ENCODE measurements at places on chromosomes 7 and 10.

- peak; percentile 15 for DNase-seq
Observed at GRCh38 chr7:38630720-38631673, at the start of gene AMPH. TSS of gene AMPH (minus strand) at chr7:38631373. CDS start at chr7:38631351, 22 bp downstream.

DNA sequence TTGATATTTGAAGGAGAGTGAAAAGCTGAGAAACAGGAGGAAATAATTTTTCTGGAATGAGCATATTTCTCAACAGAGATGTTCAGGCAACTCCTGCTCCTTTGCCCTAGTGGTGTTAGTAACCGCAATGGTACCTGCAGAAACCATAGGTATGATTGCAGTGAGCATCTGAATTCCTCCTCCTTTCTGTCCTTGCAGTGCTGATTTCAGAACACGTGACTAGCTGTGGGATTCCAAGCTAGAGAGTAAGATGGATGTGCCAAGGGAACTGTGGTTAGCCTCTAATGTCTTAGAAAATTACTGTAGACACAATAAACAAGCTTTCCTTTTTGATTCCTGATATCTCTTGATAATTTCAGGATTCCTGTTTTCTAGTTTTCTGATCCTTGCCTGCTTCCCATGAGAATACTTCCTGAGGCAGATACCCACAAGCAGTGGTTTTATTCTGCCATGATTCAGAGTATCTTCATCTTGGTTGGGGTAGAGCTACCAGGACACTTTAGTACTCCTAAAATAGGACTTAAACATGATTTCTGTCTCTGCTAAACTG is 27.5 kb downstream of the LRGUK start:
- no peak for DNase-seq

- no peak for DNase-seq
Observed at GRCh38 chr7:49597805-49598204, 175.6 kb upstream of the VWC2 start.

GRCh38 chr7:16411391-16411790 is 9.9 kb downstream of the CRPPA start:
- no peak for DNase-seq

GRCh38 chr10:22849077-22849805 is 78.6 kb upstream of the ARMC3 start:
- no peak for DNase-seq

DNA sequence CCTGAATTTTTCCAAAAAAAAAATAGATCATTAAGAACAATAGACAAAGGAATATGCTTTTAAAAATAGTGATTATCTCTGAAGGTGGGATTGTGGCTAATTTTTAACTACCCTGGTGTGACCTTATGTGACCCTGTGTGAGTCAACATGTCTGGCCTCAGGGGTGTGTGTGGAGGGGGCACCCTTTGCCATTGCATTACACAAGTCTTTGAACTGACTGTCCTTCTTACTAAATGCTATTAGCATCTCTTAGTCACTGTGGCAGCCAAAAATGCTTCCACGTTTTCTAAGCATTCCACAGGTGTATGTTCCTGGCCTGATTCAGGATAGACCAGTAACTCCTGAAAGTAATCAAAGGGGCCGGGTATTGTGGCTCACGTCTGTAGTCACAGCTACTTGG is 175.4 kb downstream of the MGMT start:
- no peak for DNase-seq

DNA sequence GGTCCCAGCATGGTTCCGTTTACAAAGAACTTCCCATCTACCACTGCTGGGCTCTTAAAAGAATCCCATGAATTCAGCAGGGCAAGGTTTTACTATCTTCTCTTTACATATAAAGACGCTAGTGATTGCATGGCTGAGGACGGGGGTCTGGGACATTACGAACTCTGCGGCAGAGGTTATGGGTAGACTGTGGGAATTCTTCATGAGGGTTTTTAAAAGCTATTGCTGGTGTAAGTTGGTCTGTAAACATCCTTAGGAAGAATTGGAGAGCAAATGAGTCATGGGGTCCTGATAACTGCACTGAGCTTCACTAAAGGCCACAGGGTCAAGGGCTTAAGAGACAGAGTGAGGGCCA is 53.1 kb upstream of the TMEM72 start:
- no peak for DNase-seq

DNA sequence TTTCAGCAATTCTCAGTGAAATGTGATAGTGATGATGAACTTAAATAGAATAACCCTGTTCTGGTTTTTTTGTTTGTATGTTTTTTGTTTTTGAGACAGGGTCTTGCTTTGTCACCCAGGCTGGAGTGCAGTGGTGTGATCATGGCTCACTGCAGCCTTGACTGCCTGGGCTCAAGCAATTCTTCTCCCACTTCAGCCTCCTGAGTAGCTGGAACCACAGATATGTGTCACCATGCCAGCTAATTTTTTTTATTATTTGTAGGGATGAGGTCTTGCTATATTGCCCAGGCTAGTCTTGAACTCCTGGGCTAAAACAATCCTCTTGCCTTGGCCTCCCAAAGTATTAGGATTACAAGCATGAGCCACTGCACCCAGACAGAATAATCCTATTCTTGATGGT is 14.3 kb upstream of the COL17A1 start:
- DNase-seq, result no peak

- no peak for DNase-seq
Observed at GRCh38 chr7:16060502-16060901, 360.8 kb downstream of the CRPPA start.

GRCh38 chr10:22010973-22011408 is 7.5 kb upstream of the DNAJC1 start:
- DNase-seq, result no peak

GRCh38 chr7:127759945-127760421 is 108.0 kb downstream of the SND1 start:
- DNase-seq, result no peak

DNA sequence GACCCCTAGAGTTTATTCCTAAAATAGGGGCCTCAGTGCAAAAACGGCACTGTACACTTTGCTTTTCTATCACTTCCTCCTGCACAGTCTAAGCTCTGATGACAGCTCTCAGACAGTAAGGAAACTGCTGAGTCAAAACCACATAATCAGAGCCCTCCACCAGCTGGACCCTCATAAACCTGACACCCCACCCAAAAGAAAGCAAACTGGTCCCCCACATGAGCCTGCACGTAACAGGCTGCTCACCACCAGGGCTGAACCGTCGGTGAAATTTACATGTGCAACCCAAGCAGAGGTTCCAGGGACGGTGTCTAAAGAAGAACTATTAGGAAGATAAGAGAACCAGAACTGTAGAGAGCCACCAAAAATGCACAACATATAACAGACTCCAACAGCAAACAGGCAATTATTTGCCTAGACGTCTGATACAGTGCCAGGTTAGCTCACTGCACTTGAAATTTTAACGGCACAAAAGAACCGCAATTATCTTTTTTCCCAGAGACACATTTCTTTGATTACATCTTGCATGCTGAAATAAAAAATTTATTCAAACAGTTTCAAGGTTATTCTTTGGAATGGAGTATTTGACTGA is 19.6 kb downstream of the SGMS1 start:
- no peak for DNase-seq

DNA sequence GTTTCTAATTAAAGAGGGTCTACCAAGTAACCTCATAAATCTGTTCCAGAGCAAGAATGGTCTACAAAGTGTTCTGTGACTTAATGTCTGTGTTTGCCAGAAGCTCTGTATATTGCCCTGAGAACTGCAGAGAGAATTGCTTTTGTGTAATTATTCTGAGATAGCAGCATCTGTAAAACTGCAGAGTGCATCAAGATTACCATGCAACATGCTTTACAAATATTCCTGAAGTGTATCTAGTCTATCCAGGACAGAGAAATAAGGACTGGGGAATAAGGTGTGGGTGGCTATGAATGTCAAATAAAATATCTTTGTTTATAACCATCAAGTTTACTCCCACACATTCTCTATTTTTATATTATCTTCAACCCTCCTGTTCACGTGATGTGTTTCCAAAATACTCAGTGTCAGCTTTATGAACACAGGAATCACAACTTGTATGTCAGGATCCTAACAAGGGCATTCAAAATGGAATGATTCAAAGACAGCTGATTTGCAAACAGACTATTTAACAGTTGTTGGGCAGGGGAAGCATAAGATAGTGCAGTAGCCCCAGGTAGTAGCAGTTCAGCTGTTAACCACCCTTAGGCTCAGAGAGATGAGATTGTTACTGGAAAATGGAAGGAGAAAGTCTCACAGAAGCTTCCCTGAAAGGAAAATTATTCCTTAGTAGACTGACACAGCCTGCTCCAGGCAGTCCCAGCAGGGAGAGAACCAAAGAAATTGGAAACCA is 15.3 kb upstream of the LIPA start:
- DNase-seq, result no peak

DNA sequence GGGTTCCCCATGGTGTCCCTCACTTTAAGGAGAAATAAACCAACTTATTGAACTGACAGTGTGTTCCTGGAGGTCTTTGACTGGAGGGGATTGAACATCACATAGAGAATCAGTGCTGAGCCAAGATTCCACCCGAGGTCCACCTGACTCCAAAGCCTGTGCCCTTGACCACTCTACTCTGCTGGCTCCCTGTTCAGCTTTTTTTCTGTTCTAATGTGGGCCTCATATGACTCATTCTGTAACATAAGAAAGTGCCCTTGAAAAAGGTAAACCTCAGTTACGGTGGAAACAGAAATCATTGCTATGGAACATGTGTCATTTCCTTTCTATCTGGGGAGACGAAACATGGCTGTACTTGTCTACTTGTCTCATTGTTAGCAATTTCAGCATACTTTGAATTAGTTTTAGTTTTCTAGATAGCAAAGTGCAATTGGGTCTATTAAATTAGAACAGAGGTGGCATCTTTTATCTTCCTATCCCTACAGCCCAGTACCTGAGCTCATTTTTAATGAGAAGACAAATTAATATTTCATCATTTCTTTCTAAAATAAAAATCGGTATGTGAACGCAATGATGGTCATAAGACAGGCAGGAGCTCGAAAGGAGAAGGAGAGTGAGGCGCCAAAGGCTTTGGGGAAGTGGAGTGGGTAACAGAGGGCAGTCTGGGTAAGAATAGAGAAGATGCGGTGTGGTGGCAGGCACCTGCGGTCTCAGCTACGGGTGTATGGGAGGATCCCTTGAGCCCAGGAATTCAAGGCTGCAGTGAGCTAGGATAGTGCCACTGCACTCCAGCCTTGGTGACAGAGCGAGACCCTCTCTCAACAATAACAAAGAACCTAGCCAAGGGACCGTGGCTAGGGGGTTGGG is 1.5 kb downstream of the GSDME start:
- no peak for DNase-seq

- DNase-seq, result no peak
Observed at GRCh38 chr7:94414980-94415379, 20.3 kb downstream of the COL1A2 start.

DNA sequence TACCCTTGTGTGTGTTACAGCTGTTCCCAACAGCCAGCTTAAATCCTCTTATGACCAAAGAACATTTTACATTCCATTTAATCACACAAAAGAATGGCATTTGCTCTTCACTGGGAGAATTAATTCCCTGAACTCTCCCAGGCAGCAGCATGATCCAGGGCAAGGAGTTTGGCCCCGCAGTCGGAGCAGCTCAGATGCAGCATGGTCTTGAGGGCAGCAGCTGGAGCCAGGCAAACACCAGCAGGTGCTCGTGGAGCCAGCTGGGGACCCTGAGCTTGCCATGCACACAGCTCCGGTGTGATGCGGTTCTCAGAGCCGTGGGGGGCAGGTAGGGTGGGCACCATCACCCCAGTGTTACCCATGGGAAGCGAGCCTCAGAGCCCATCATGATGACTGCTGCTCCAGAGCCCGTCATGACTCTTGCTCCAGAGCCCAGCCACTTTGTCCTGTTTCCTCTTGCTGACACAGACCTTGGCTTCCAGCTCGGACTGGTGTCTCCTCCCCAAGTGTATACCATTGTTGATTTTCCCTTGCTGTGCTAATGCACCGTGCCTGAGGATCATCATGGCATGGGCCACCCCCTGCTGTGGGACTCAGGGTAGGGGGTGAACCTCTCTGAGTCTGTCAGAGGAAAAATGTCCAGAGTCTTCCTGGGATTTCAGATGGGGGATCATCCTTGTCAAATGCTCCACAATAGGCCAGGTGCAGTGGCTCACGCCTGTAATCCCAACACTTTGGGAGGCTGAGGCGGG is 75.8 kb downstream of the ZRANB1 start:
- DNase-seq, result no peak

DNA sequence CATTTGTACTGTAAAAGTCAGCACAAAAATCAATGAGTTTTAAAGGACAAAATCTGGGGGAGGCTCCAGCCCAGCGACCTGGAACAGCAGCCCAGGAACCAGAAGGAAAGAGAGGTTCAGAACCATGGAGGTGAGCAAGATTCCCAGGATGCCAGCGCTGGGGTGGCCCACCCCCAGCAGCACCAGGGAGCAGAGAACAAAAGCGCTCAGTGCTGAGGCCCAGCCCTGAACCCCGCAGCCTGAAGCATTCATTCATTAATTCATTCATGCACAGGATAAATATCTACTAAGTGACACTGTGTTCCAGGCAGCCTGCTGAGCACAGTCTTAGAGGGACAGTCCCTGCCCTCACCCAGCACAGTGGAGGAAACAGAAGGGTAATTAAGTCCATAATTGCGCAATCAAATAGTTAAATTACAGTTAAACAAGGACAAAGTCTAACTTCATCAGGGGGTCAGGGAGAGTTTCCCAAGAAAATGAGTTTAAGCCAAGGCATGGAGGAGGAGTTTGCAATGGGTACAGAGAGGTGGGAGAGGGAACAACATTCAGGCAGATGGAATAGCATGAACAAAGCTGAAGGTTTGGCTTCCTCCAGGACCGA is 202.3 kb downstream of the GRID1 start:
- DNase-seq, result no peak

DNA sequence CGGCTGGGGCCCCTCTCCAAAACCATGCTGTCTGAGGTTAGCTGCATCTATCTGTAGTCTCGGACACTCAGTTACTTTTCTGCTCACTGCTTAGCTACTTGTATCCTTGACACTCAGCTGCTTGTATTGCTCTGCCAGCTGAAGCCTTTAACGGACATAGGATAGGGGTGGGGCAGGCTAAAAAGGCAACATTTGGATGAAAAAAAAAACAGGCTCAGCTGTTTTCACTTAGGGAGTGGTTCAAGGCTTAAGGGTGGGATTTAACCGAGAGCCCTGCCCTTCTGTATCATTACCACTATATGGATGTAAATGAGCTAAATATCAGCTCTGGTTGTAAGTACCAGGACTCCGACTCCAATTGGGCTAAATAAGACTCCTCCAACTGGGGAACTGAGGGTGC is 28.6 kb downstream of the LSMEM1 start:
- no peak for DNase-seq

Measured in T-helper 2 cell (primary cell).